Pulmonary artery endothelial cell (primary cell): ENCODE measurements at places on chromosomes 3 and 15. TPM values are rescaled to one million over a fixed set of nuclear protein-coding genes. Genes with fewer than 3 reads are reported as not detected.

Gene FOXB1
- not detected in 2 replicates for total RNA-seq

Gene DOCK3
- under 0.01 and 0.04 TPM in 2 replicates for total RNA-seq

Gene ADGRG7
- total RNA-seq: not detected in 2 replicates

Gene PPP1R14D
- not detected in 2 replicates for total RNA-seq

Gene RASGRP1
- total RNA-seq: 0.04 and 0.20 TPM in 2 replicates

Gene PLA1A
- 0.28 and 0.92 TPM in 2 replicates for total RNA-seq

Gene C3orf70
- 0.42 and 0.99 TPM in 2 replicates for total RNA-seq

Gene C3orf85
- not detected in 2 replicates for total RNA-seq

Gene ITIH3
- total RNA-seq: not detected in 2 replicates

Gene ACAP2
- total RNA-seq: 47.7 and 52.8 TPM in 2 replicates

Gene FBN1
- 70.3 and 119 TPM in 2 replicates for total RNA-seq

Gene VPS8
- total RNA-seq: 38.1 and 62.2 TPM in 2 replicates

Gene AHSG
- not detected in 2 replicates for total RNA-seq

Gene UBA3
- 79.4 and 83.5 TPM in 2 replicates for total RNA-seq

Gene CACNA1D
- total RNA-seq: not detected in 2 replicates

Gene LMAN1L
- not detected in 2 replicates for total RNA-seq

Gene CSPG5
- 0.66 and 0.71 TPM in 2 replicates for total RNA-seq

Gene EPM2AIP1
- 10.6 and 12.1 TPM in 2 replicates for total RNA-seq

Gene ZNF660
- 0.59 and 2.4 TPM in 2 replicates for total RNA-seq

Gene IGDCC3
- not detected in 2 replicates for total RNA-seq

Gene THSD4
- 19.0 and 35.2 TPM in 2 replicates for total RNA-seq

Gene POLR2H
- 106 and 115 TPM in 2 replicates for total RNA-seq

Gene BFSP2
- total RNA-seq: not detected in 2 replicates

Gene SH3BP5
- 91.2 and 106 TPM in 2 replicates for total RNA-seq

Gene MYO5C
- 6.9 and 10.4 TPM in 2 replicates for total RNA-seq

Gene MAP6D1
- 2.2 and 2.9 TPM in 2 replicates for total RNA-seq

Gene FEZF2
- not detected in 2 replicates for total RNA-seq

Gene TUSC7
- not detected in 2 replicates for total RNA-seq

Gene ITIH4
- total RNA-seq: 0.49 and 0.53 TPM in 2 replicates

Gene APBA2
- total RNA-seq: 42.1 and 44.5 TPM in 2 replicates

Gene SLCO2A1
- 0.28 and 0.79 TPM in 2 replicates for total RNA-seq

Gene KNG1
- not detected in 2 replicates for total RNA-seq

Gene EXD1
- total RNA-seq: not detected in 2 replicates
